ENCODE measurements at places on chromosomes 6 and 20.

DNA sequence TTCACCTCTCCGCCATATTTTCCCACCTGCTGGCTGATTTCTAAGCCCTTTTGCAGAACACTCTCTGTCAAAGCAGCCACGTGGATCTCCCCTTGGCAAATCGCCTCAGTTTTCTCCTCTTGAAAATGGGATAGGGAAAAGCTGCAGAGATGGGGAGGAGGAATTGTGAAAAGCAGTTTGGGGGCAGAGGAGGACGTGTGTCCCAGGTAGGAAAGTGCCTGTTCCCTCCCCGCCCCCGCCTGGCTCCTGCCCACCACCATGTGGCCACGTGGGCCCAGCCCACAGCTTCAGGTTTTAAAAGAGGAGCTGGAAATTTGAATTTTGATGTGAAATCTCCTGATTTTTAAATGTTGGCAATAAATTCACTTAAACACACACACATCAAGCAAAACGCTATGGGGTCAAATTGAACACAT, 3.6 kb upstream of the CEBPB start:
- no peak for DNase-seq

- DNase-seq, result no peak
Measured at GRCh38 chr6:127946388-127946787, 45.5 kb upstream of the THEMIS start.

DNA sequence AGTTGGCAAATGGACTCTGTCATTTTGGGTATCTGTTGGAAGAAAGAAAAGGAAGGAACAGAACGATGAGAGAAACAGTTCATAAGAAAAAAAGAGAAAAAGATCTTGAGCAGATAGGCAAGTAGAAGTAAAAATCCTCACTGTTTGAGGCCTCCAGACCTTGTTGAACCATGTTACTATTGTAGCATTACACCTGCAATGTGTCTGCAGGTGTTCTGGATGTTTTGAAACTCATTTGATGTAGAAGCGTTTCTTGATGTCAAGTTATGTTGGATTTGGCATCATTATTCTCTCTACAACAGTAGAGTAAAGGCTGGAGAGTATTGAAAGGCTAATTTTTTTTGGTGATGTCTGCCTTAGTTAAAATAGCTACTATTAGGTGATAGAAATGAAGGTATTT, 108.7 kb downstream of the CARMIL1 start:
- no peak for DNase-seq

DNA sequence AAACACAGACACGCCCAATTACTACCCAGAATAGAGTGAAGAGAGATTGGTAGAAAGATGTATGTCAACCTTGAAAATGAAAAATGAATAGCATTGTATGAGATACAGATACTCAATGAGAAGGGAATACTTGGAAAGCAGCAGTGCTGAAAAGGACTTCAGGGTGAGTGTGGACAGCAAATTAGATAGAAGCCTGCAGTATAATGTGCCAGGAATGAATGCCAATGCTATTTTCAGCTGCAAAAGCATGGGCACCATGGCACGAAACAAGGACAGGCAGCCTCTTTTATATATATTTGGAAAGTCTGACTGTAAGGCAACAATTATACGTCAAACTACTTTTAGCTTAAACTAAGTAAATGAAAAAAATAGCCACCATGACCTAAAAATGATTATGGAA, 118.2 kb downstream of the PTCHD4 start:
- DNase-seq, result no peak

DNA sequence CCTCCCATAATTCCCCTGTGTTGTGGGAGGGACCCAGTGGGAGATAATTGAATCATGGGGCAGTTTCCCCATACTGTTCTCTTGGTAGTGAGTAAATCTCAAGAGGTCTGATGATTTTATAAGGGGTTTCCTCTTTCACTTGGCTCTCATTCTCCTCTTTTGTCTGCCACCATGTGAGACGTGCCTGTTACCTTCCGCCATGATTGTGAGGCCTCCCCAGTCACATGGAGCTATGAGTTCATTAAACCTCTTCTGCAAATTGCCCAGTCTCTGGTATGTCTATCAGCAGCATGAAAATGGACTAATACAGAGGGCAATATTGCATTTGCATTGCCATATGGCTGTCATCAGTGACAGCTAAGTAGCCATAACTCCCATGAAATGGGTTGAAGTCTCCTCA, 63.2 kb downstream of the ZNF217 start:
- DNase-seq, result no peak

GRCh38 chr6:153044295-153044694, 41.8 kb upstream of the MTRF1L start:
- DNase-seq, result no peak

GRCh38 chr6:155939253-155939652, 483.6 kb upstream of the NOX3 start:
- no peak for DNase-seq

DNA sequence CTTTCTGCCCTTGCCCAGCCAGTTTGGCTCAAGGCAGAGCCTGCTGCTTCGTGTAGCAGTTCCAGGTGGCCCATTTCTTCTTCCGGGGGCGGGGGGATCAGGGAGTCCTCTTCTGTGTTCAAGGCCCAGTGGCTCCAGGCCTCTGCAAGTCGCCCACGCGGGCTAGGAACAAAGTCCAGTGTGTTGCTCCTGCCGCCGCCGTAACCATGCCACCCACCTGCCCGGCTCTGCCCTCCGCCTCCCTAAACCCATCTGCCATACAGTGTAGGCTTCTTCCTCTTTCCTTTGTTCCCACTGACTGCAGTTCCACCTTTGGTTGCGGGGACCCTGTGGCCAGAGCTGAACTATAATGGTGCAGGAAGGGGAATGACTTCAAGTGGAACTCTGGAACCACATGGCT, 43.9 kb upstream of the SRF start:
- DNase-seq, result no peak

DNA sequence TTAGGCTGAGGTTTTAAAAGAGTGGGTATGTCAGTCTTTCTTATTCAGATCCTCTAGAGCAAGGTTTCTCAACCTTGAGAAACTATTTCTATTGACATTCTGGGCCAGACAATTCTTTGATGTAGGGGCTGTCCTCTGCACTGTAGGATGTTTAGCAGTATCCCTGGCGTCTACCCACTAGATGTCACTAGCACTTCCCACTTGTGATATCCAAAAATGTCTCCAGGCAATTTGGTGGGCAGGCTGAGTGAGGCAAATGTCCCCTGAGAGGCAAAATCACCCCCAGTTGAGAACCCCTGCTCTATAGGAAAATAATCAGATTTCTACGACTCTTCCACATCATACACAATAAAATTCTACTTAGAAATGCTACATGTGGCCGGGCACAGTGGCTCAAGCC, 7.7 kb upstream of the ZKSCAN8 start:
- no peak for DNase-seq

- DNase-seq, result no peak
Measured at GRCh38 chr6:115404446-115404845, 656.2 kb downstream of the FRK start.

DNA sequence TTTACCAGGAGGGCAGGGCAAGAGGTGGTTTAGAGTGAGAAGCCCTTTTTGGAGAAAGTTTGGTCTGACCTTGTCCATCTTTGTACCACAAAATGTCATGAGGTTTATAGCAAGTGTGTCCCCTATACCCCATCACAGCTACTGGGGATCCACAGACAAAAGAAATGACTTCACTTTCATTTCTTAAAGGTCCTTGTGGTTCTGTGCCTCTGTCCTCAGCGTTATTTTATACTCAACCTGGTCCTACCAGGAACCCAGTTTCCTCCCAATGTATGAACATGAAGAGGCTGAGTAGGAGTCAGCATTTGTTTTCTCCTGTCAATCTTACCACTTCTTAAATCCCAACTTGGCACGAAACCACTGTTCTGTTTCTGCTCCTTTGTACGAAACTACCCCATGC, 157.6 kb downstream of the NFATC2 start:
- DNase-seq, result no peak

- DNase-seq, result no peak
Measured at GRCh38 chr20:60585651-60586050, 627.4 kb downstream of the CDH26 start.

DNA sequence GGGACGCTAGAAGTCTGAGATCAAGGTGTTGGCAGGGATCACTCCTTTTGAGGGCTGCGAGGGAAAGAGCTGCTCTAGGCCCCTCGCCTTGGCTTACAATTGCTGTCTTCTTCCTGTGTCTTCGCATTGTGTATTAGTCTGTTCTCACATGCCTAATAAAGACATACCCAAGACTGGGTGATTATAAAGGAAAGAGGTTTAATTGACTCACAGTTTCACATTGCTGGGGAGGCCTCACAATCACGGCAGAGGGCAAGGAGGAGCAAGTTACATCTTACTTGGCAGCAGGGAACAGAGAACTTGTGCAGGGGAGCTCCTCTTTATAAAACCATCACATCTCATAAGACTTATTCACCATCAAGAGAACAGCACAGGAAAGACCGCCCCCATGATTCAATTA, 102.5 kb upstream of the ASF1A start:
- DNase-seq, result no peak

DNA sequence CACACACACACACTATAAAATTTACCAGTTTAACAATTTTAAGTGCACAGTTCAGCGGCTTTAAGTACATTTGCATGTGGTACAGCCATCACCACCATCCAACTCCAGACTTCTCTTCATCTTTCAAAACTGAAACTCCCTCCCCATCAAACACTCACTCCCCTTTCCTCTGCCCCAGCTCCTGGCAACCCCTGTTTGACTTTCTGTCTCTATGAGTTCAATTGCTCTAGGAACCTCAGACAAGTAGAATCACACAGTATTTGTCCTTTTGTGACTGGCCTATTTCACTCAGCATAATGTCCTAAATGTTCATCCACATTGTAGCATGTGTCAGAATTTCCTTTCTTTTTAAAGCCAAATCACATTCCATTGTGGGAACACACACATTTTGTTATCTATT, 302.8 kb upstream of the FOXQ1 start:
- no peak for DNase-seq

DNA sequence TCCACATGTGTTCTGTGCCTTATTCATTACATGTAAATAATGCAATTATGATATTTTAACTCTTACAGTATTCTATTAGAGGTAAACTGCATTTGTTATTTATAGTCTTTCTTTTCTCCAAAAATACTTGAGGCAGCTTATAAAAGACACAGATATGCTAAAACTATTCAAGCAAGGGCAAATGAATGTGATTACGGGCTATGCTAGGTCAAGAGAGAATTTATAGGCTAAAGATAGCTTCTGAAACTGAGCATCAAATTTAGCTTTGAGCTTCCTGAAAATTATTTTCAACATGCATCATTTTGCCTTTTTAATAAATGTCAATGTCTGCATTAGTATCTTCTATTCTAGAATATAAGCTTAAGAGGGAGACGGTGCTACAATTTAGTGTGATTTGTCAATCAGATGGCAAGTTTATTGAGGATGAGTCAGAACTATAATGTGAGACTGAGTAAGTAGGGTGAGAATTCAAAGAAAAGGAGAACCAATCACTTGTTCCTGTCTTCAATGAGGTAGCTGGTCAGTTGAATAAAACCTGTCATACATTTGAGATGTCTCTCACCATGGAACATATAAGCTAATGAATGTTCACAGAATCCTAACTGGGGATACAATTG, 669.4 kb upstream of the CITED2 start:
- no peak for DNase-seq

DNA sequence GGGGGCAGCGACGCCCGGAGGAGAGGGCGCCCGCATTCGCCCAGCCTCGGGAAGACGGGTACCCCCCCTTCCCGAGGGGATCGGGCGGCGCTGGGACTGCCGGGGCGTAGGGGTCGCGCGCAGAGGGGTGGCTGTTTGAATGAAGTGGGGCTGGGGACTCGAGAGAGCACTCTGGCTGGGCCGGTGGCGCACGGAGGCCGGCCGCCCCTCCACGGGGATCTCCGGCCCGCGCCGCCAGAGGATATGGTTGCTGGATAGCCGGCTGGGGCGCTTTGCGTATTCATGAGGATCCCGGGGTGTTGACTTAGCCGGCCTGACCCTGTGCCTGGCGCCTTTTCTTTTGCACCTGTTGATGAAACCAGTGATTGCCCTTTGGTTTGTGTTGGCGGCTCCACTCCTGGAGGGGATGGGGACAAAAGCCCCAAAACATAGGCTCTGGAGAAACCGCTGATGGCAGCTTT, 469 bp downstream of the SYNJ2 start:
- DNase-seq, result no peak

- DNase-seq, result no peak
Measured at GRCh38 chr6:56349194-56349593, 101.8 kb upstream of the COL21A1 start.

GRCh38 chr6:13026557-13026956, 301.8 kb downstream of the TBC1D7 start:
- DNase-seq, result no peak

DNA sequence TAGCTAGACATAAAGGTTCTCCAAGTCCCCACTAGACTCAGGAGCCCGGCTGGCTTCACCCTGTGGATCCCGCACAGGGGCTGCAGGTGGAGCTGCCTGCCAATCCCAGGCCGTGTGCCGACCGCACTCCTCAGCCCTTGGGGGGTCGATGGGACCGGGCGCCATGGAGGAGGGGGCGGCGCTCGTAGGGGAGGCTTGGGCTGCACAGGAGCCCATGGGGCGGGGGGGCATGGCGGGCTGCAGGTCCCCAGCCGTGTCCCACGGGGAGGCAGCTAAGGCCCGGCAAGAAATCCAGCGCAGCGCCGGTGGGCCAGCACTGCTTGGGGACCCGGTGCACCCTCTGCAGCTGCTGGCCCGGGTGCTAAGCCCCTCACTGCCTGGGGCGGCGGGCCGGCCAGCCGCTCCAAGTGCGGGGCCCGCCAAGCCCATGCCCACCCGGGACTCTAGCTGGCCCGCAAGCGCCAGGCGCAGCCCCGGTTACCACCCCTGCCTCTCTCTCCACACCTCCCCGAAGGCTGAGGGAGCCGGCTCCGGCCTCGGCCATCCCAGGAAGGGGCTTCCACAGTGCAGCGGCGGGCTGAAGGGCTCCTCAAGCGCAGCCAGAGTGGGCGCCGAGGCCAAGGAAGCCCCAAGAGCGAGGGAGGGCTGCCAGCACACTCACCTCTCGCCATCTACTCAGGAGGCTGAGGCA, 26.5 kb upstream of the ID1 start:
- no peak for DNase-seq

GRCh38 chr6:1376653-1377052, 12.7 kb upstream of the FOXF2 start:
- DNase-seq, result no peak

- no peak for DNase-seq
Measured at GRCh38 chr6:41964201-41964887, 22.7 kb upstream of the CCND3 start.

DNA sequence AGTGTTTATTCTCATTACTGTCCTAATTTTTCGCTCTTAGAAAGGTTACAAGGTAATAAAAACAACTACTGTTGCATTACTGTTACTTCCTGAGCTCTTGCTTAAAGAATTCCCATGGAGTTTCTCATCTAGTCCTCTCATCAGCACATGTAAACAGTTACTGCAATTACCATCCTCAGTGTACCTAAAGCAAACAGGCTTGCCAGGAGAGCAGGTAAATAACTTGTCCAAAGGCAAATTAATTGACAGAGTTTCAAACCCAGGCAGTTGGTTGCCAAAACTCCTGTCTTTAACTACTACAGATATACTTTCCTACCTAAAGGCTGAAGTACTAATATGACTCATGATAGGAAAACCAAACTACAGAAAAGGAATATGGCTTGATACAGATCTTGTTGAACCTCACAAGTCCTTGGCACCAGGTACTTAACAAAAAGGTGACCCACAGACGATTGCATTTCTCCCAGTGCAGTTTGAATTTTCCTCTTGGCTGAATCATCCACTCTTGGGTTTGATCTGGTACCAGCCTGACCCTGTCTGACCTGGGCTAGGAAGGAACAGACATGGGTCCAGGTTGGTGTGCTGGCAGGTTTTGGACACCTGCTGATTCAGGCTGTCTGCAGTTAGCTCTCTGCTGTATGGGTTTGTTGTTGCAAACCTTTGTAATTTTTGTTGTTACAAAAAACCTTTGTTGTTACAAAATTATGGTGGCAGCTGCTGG, 153.0 kb downstream of the CFAP61 start:
- no peak for DNase-seq
